ENCODE measurements at places on chromosomes 13 and 19.

GRCh38 chr13:33676045-33676989 lies 141.6 kb upstream of the RFC3 start:
- no peak for DNase-seq

DNA sequence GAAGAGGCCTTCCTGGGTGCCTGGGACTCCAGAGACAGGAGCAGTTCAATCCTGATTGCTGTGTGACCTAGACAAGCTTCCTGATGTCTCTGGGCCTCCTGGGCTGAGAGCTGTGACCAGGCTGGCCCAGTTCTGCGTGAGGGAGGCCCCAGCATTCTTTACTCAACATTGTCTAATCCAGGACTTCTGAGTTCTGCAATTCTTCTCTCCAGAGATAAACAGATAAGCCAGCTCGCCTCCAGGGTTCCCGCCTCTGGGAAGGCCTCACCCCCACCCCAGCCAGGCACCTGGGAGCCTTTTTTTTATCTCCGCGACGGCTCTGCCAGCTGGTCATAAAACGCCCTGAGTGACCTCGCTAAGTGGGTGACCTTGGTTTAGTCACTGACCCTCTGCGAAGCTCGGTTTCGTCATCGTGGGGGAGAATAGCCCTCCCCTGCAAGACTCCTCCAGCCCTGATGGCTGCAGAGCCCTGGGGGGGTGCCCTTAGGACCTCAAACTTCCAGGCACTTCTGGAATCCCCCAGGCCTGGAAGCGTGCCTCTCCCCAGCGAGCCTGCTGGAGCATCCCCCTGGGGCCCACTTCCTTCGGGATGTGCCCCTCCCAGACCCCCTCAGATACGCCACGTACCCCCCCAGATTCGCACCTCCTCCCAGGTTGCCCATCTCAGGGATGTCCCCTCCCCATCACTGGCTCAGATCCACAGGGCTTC lies 1.9 kb downstream of the SULT2B1 start:
- no peak for DNase-seq

GRCh38 chr19:33546656-33547055 lies 25.1 kb upstream of the PEPD start:
- DNase-seq, result no peak

DNA sequence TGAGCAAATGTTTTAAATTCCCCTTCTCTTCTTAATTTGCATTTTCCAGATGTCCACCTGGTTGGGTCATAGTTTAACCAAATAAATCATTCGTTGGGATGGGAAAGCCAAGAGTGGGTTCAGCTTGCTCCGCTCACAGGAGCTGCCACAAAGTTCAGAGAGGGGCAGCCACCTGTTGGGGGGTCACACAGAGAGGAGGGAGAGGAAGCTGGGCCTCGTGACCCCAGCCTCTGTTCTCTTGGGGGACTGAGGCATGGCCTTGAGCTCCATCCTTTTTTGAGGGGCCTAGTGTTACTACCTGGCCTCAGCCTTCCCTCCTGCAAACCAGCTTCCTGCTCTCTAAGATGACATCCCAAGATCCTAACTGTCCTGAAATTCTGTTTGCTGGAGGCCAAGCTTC lies 2.5 kb downstream of the MEF2B start:
- DNase-seq, result no peak

GRCh38 chr13:21608961-21609360 lies 5.0 kb upstream of the MICU2 start:
- DNase-seq, result no peak

- no peak for DNase-seq
Measured at GRCh38 chr13:105084931-105085330, 1450.5 kb downstream of the EFNB2 start.

DNA sequence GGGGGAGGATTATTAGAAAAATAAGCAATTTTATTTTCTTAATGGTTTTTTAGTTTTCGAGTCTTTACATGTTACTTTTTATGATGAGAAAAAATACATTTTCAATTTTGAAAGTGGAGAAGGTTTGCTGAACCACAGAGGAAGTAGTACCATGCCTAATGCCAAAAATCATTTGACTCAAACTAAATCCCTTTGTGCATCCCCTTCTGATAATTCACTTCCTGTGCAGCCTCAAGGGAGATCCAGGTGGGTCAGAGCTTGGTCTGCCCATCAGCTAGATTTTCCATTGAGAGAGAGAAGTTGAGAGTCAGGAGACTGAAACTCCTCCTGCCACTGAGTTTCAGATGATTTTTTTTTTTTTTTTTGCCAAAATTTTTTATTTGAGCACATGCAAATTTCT lies 571.7 kb downstream of the LIG4 start:
- DNase-seq, result no peak

- DNase-seq, result no peak
Measured at GRCh38 chr19:38710928-38711725, 33.1 kb downstream of the CAPN12 start.

DNA sequence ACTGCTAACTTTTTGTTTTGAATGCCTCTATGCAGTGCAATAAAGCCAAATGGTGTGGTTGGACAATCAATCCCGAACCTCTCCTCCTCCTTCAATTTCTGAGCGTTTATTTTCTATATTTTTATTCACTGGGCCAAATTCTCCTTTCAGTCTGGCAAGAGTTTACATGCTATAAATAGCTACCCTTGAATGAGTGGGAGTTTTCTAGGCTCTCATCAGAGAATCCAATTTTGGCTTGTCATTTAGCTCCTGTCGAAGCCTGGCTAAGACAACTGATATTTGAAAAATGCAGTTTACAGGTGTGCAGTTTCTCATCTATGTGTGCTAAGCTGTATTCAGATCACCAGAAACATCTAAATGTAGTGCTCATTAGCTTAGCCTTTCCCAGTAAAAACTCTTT lies 61.8 kb downstream of the OLFM4 start:
- DNase-seq, result no peak

- no peak for DNase-seq
Measured at GRCh38 chr13:42740753-42741152, 40.6 kb upstream of the FAM216B start.

DNA sequence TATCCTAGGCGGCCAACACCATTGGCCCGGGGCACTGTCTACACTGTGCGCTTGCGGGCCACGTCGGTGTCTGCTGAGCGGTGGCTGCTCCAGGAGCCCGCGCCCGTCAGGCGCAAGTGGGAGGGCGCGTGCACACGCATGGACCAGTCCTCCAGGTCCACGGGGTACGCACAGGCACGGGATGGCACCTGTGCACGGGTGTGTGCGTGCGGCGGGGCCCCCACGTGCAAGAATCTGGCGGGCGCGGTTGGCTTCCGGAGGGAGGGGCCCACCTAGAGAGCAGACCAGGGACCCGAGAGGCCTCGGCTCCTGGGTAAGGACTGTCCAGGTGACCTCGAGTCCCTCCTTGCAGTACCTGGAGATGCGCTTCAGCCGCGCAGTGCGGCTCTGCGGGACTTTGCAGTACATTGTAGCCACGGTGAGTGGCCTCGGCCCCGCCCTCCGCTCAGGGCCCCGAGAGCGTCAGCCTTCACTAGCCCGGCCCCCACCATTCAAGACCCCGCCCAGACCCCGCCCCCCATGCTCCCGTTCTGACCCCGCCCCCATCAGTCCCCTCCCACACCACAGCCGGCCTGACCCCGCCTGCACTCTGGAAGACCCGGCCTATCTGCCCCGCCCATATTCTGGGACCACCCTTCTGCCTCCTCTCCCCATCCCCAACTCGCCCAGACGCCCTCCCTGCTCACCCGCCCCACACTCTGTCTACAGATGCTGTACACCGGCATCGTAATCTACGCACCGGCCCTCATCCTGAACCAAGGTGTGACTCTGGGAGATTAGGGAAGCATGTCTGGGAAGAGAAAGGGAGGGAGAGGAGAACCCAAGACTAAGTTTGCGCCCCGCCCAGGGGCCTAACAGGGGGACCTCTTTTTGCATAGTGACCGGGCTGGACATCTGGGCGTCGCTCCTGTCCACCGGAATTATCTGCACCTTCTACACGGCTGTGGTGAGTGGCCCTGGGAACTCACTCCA lies 2.3 kb downstream of the SLC5A5 start:
- DNase-seq, result no peak

DNA sequence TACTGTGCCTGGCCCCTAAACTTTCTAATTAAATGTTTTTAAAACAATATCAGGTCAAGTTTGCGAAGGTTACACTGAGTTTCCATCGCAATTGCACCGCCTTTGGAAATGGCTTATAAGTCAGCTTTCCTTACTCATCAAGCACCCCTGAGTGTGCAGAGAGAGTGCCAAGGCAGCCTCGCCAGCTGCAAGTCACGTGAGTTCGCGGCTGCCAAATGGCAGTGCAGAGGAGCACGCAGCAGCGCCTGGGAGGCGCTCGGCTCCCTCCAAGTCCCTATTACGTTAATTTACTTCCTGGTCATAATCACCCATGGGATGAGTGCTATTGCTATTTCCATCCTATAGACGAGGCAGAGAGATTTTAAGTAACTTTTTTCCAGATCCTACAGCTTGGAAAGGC lies 319.6 kb downstream of the TEX29 start:
- no peak for DNase-seq

DNA sequence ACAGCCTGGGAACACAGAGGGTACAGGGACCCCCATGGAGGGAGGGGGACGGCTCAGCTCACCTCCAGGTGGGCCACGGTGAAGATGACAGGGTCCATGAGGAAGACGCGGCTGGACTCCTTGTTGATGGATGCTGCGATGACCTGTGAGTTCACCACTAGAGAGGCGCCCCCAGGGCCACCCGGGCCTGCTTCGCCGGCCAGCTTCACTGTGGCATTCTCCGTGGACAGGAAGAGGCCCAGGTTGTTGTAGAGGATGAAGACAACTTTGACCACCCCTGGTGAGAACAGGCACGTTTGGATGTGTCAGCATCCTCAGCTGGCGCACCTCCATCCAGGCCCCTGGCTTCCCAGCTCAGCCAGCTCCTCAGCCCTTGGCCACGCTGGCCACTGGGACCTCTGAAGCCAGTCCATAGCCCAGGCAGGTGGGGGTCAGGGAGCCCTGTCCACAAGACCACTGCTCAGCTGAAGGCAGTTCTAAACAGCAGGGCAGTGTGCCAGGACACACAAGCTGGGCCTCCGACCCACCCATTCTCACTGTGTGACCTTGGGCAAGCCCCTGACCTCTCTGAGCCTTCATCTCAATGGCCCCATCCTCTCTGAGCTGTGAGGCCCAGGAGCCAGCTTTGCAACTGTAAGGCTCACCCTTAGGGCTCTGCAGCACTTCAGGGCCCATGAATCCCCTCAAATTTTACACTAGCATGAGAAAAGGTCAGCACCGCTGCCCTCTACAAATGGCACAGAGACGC lies 22.1 kb upstream of the ASF1B start:
- DNase-seq, result no peak

- no peak for DNase-seq
Measured at GRCh38 chr19:5452594-5453565, 2.3 kb upstream of the ZNRF4 start.

DNA sequence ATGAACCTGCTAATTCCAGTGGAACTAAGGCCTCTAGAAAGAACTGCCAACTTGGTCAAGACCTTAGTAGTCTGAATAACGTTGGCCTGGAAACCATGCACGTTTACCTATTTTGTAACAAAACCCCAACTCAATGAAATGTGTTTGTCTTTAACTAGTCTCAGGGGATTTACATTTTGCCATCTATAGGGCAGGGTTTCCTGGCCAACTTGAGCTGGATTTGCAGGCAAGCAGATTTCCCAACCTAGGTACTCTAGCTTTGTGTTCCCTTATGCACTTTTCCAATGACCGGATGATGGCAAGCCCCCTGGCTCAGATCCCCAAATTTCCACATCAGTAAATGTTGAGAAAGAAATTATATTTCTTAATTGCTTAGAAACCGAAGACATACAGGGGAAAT lies 114.5 kb downstream of the IRS2 start:
- DNase-seq, result no peak
